ENCODE measurements at places on chromosomes 7 and 10. TPM values are rescaled to one million over a fixed set of nuclear protein-coding genes. Genes with fewer than 3 reads are reported as not detected.

HOXA5 gene
- 7.4 TPM for total RNA-seq

FANK1 gene
- total RNA-seq = 2.9 TPM

FZD1 gene
- total RNA-seq = 5.2 TPM

SPDYE1 gene
- total RNA-seq = not detected

PEX1 gene
- total RNA-seq = 30.2 TPM

VTI1A gene
- 31.6 TPM for total RNA-seq

CDC14C gene
- total RNA-seq = under 0.01 TPM

MKI67 gene
- 21.2 TPM for total RNA-seq

MMP21 gene
- not detected for total RNA-seq

CREB5 gene
- 9.3 TPM for total RNA-seq

CTAGE8 gene
- total RNA-seq = 0.43 TPM

PIK3CG gene
- 0.64 TPM for total RNA-seq

CHST15 gene
- 16.4 TPM for total RNA-seq

CCDC172 gene
- total RNA-seq = not detected

COL28A1 gene
- under 0.01 TPM for total RNA-seq

MPP7 gene
- 0.43 TPM for total RNA-seq

TMEM168 gene
- 21.2 TPM for total RNA-seq

PARP12 gene
- total RNA-seq = 27.2 TPM

ZCWPW1 gene
- 0.43 TPM for total RNA-seq

PLAC9 gene
- 0.64 TPM for total RNA-seq

FAM24B gene
- 2.9 TPM for total RNA-seq

TAX1BP1 gene
- 70.9 TPM for total RNA-seq

NANOS1 gene
- 1.9 TPM for total RNA-seq

ATXN7L1 gene
- total RNA-seq = 17.3 TPM

GTF2IRD2 gene
- 10.6 TPM for total RNA-seq

PRKCQ gene
- total RNA-seq = under 0.01 TPM

CRHR2 gene
- not detected for total RNA-seq

ZNF804B gene
- total RNA-seq = under 0.01 TPM

CYP2C19 gene
- not detected for total RNA-seq

OR6V1 gene
- not detected for total RNA-seq

HGF gene
- total RNA-seq = 60.6 TPM

HHEX gene
- 1.3 TPM for total RNA-seq

HABP2 gene
- total RNA-seq = not detected

ACSM6 gene
- not detected for total RNA-seq

C10orf67 gene
- total RNA-seq = under 0.01 TPM

Data from fibroblast of villous mesenchyme (primary cell).